ENCODE measurements at places on chromosomes 5 and 9. TPM values are rescaled to one million over a fixed set of nuclear protein-coding genes. Genes with fewer than 3 reads are reported as not detected.

GRCh38 chr5:38601133-38601862 is 44.9 kb upstream of the LIFR start:
- peaks cover 31% of the 10 kb centered on the region for H3K4me1 ChIP-seq
- H3K4me3 ChIP-seq = no peak overlapping the region
- no peaks in the 10 kb centered on the region for H3K36me3 ChIP-seq
- H3K27ac ChIP-seq = peak overlapping the region; percentile 62
- no peak for DNase-seq

GRCh38 chr9:347667-348292 is 133.1 kb downstream of the DOCK8 start:
- no peak for DNase-seq
- H3K36me3 ChIP-seq = no peaks in the 10 kb centered on the region
- H3K27ac ChIP-seq = no peak overlapping the region
- no peaks in the 10 kb centered on the region for H3K4me1 ChIP-seq

DNA sequence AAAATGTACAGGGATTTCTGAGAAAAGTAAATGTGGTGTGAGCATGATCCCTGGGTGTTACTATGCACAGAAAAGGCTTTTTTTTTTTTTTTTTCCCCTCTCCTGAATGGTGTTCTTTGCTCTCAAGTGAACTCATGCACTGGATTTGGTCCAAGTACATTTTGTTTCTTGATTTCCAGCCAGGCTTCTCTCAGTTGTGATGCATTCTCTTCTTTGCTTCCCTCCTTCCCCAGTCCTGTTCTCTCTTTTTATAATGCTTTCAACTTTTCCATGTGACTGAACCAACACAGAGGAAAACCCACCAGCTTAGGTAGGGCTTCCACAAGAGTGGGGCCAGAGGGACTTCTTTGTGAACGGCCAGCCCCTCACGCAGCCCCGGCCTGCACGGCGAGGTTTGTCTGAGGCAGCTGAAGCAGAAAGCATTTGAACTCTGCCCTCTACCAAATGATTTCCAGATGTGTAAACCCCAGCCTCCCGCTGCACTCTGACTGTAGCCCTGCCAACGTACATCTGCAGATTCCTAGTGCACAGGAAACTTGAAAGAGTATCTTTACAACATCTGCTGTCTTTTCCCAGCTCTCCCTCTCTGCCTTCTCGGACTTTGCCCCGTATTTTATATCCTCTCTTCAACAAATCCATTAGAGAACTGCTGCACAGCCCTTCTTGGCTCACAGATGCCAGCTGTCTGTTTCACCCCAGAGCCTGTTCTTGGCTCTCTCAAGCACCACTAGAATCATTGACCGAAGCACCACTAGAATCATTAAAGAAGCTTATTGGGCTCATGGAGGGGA is 71.8 kb upstream of the CD180 start:
- no peak for DNase-seq
- H3K36me3 ChIP-seq = no peaks in the 10 kb centered on the region
- no peak overlapping the region for H3K27ac ChIP-seq
- H3K4me1 ChIP-seq = peaks cover 26% of the 10 kb centered on the region

DNA sequence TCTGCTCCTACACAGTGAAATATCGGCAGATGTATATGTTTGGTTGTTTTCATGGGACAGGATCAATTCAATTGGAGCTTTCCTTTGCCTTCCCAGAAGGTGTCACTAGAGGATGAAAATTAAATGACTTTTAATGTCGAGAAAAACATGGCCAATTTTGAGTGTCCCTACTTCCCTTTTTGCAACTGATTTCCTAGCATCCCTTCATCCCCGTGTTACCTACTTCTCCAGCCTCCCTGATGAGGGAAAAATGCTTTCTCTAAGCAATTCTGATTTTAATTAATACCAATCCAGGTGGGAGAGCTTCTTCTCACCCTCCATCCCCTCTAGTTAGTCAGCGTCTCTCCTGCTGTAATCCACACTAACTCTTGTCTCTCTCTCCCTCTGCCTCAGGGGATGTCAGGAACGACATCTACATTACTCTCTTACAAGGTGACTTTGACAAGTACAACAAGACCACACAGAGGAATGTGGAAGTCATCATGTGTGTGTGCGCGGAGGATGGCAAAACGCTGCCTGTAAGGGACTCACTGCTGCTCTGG is 64.9 kb downstream of the DOCK2 start:
- no peaks in the 10 kb centered on the region for H3K36me3 ChIP-seq
- no peak for DNase-seq
- H3K27me3 ChIP-seq = no peaks in the 10 kb centered on the region
- peaks cover 38% of the 10 kb centered on the region for H3K4me1 ChIP-seq
- no peak overlapping the region for H3K4me3 ChIP-seq
- H3K27ac ChIP-seq = no peak overlapping the region

GRCh38 chr5:35919191-35919590 is 19.2 kb downstream of the CAPSL start:
- peaks cover 4% of the 10 kb centered on the region for H3K36me3 ChIP-seq
- DNase-seq = no peak
- H3K27ac ChIP-seq = peak overlapping the region; percentile 23
- H3K4me1 ChIP-seq = peaks cover 23% of the 10 kb centered on the region

DNA sequence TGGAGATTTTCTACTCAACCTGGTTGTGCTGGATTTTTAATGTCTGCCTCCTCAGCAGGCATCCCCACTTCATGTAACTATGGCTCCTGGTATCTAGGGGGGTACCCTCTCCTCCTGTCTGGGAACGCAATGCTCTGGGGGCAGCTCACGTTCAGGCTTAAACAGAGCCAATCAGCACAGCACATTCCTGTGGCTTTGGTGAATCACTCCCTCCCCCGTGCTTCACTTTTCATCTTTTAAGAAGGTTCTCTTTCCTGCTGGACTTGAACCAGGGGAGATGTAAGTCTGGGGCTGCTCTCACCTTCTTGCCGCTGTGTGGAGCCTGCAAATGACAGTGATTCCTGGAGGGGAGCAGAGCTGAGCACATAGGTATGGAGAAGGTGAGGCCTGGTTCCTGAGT is 101.2 kb downstream of the MSX2 start:
- no peak overlapping the region for H3K4me3 ChIP-seq
- DNase-seq = no peak
- H3K27me3 ChIP-seq = no peaks in the 10 kb centered on the region
- peaks cover 54% of the 10 kb centered on the region for H3K4me1 ChIP-seq
- no peaks in the 10 kb centered on the region for H3K36me3 ChIP-seq

DNA sequence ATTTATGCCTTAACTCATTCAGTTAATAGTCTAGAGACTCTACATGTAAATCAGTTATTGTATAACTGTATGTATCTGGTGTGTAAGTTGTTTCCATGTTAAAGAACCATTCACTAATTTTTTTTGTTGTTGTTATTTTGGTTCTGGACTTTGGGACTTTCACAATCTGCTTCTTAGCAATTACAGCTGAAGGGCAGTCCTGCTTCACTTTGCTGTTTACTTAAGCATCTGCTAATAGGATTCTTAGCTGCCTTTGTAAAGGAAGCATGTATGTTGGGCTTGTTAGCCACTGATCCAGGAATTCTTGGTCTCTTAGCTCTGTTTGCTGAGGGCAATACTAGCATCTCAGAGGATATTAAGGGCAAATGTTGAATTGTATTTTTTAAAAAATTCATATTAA is 97.0 kb downstream of the FOCAD start:
- no peaks in the 10 kb centered on the region for H3K27me3 ChIP-seq
- H3K4me1 ChIP-seq = peaks cover 17% of the 10 kb centered on the region
- no peak overlapping the region for H3K4me3 ChIP-seq
- peaks cover 4% of the 10 kb centered on the region for H3K36me3 ChIP-seq

DNA sequence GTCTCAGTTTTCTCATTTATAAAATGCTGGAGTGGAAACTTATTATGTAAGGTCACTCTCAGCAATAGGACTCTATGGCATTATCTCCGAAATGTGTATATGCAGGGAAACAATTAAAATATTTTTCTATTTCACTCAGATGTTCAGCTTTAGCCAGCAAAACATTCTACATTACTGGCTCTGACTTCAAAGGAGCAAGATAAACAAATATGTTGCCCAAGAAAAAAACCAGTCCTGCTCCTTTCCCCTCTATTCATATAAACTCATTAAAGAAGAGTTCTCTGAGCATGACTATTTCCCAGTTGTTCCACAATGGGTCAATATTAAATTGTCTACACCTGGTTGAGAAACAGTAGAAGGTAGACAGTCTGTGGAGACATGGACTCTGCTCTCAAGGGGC is 155.0 kb downstream of the NPR3 start:
- no peak overlapping the region for H3K27ac ChIP-seq
- peaks cover 12% of the 10 kb centered on the region for H3K4me1 ChIP-seq
- no peaks in the 10 kb centered on the region for H3K27me3 ChIP-seq

Gene SPEF2
- 3.8 TPM for total RNA-seq

Gene SPDL1
- 42.1 TPM for total RNA-seq

Gene DMRT2
- not detected for total RNA-seq

Gene SH3GL2
- total RNA-seq = not detected

Gene ABLIM3
- 15.4 TPM for total RNA-seq

Gene PFN3
- not detected for total RNA-seq

Gene IFNA10
- not detected for total RNA-seq

Gene SEMA6A
- total RNA-seq = 4.9 TPM
